Activated T-cell treated with anti-CD3 and anti-CD28 coated beads, Interleukin-2, amount 50 U/mL, for 4 hours (primary cell): ENCODE measurements at places on chromosomes 7 and 10. TPM values are rescaled to one million over a fixed set of nuclear protein-coding genes. Genes with fewer than 3 reads are reported as not detected.

Gene PKD1L1
- total RNA-seq = 0.29 TPM

Gene SORCS1
- not detected for total RNA-seq

Gene PLPP4
- total RNA-seq = not detected

Gene IGF2BP3
- 0.86 TPM for total RNA-seq

Gene DMBT1
- 0.03 TPM for total RNA-seq

Gene ADRB1
- not detected for total RNA-seq

Gene SPDYE11
- total RNA-seq = not detected

Gene TMEM236
- 0.11 TPM for total RNA-seq

Gene CNTNAP2
- not detected for total RNA-seq

Gene DRGX
- total RNA-seq = not detected

Gene KMT2E
- total RNA-seq = 71.8 TPM

Gene TBL2
- 34.0 TPM for total RNA-seq

Gene CYP3A5
- total RNA-seq = 0.63 TPM

Gene GBF1
- 42.9 TPM for total RNA-seq

Gene ADRA2A
- total RNA-seq = 0.05 TPM

Gene SP4
- 10.5 TPM for total RNA-seq

Gene PON1
- not detected for total RNA-seq

Gene ABCB4
- total RNA-seq = not detected

Gene HGF
- total RNA-seq = not detected

Gene PIK3AP1
- total RNA-seq = 5.7 TPM

Gene CYP3A4
- 0.23 TPM for total RNA-seq

Gene ITGA8
- total RNA-seq = not detected

Gene CHAT
- not detected for total RNA-seq

Gene DEPP1
- total RNA-seq = 0.24 TPM

Gene TMEM213
- not detected for total RNA-seq

Gene KEL
- total RNA-seq = 0.33 TPM

Gene NEUROD6
- total RNA-seq = not detected

Gene SYT15B
- total RNA-seq = 0.11 TPM

Gene CASTOR2
- total RNA-seq = 1.7 TPM

Gene MMP21
- not detected for total RNA-seq

Gene TRIL
- total RNA-seq = not detected

Gene CYP2C19
- 0.13 TPM for total RNA-seq

Gene CNPY1
- not detected for total RNA-seq

Gene NACAD
- total RNA-seq = 0.66 TPM

Gene RBP3
- total RNA-seq = not detected

Gene HOXA10
- 0.14 TPM for total RNA-seq

Gene ZNRF2
- 8.0 TPM for total RNA-seq

Gene OR2A1
- not detected for total RNA-seq

Gene SEPTIN14
- not detected for total RNA-seq

Gene MOGAT3
- not detected for total RNA-seq

Gene IMPDH1
- total RNA-seq = 110 TPM

Gene SPDYE8
- not detected for total RNA-seq

Gene EPO
- not detected for total RNA-seq

Gene NPY4R2
- total RNA-seq = not detected

Gene CYP2C8
- total RNA-seq = 0.41 TPM

Gene FFAR4
- total RNA-seq = not detected

Gene FXYD4
- not detected for total RNA-seq

Gene ABCC2
- total RNA-seq = 1.5 TPM

Gene SLC25A40
- total RNA-seq = 20.4 TPM

Gene TMEM176B
- total RNA-seq = 0.58 TPM
